Activated CD4-positive, CD25-positive, alpha-beta regulatory T cell (primary cell): ENCODE measurements at places on chromosomes 2 and 18.

- DNase-seq = no peak
Measured at GRCh38 chr2:214019229-214019972, 391.5 kb upstream of the VWC2L start.

DNA sequence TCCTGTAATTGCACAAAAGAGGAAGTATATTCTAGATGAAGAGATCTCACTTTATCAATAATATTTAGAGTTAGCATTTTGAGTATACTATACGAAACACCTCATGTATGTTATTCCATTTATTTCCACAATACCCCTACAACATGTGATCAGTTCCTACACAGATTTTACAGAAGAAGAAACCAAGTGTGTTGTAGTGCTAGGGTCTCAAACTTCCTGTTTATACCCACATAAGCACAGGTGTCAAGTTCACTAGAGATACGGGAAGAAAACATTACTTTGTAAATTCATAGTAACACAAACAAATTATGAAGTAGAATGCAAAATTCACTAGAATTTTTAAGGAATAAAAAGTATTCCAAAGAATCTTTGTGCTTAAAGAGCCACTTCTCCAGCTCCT, 46.4 kb downstream of the KCTD18 start:
- no peak for DNase-seq

DNA sequence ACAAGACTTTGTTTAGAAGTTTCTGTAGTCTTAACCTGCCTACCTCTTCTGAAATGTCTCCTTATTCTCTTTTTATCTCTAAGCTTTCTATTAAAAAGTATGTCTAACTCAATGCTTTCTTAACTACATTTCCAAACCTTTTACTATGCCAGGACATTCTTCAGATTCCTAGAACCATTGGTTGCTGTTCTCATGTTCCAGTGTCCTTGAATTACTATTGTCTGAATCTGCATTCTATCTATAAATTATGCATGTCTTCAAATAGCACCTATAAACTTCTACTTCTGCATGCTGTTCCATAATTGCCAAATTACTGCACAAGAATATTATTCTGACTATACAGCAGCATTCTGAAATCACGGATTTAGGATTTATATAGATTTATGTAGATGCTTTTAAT, 166.0 kb upstream of the VWC2L start:
- no peak for DNase-seq

DNA sequence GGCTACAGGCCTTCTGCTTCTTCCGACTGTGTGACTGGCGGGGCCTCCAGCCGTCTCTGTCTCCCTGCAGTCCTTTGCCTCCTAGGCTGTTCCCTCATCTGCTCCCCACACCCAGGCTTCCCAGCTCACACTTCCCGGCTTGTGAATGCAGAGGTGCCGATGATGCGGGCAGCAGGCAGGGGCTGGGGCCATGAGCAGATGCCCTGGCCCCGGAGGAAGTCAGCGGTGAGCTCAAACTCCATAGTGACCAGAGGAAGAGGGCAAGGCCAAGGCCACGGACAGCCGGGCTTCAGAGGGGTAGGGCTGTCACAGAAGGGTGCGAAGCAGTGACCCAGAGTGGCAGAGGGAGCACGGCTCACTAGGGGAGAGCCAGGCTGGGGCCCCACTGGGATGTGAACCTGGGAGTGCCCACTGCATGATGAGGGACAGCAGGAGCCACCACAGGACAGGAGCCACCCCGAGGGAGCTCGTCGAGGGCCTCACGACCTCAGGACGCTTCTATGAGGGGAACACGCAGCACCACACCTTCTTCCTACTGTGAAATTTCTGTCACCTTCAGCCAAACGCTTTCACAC, 515.9 kb downstream of the EIPR1 start:
- DNase-seq = no peak

DNA sequence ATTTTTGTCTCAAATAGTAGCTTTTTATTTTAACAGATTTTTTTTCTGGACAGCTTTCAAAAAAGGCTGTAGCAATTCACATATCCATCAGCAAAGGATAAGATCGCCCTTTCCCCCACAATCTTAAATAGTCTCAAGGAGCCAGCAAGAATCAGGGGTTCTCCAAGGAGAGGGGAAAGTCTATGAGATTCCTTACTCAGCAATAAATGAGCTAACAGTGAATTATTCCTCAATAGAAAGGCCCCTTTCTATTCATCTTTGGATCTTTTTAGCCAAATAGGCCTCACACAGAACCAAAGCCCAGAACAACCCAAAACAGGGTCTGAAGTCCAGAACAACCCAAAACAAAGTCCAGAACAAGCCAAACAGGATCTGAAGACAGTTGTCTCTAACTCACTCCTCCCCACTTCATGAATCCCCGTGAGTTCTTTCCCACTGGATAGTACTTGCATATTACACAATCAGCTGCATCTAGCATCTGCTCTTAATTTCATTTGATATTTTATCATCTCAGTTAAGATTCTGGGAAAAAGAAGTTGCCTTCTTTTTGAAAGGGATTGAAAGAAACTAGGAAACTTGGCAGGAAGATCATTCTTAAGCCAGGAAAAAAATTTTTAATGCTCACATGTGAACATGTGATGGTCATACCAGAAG, 3.4 kb upstream of the DHRS9 start:
- no peak for DNase-seq

GRCh38 chr2:127143841-127144782, 37.2 kb upstream of the BIN1 start:
- no peak for DNase-seq

DNA sequence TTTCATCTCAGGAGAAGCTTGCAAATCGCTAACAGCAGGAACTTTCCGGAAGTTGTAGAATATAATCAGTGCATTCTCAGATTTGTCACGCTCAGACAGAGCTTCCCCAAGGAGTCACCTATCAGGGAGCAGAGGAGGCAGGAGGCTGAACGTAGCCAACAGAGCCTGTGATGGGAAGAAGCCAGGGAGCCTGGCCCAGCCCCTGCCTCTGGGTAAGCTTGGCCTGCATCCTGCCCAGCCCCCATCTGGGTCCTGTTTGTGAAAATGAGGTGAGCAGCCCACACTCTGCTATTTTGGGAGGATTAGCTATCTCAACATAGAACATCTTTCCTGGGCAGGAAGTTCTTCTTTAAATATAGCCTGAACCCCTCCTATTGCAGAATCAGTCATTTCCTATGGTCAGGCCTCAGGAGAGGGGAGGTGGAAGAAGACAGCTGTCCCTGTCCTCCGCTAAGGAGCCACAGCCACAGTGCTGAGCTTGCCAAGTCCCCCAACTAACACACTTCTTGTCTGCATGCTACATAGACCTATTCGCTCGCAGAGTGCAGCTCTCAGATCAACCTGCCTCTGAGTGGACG, 19.2 kb upstream of the PKDCC start:
- no peak for DNase-seq

DNA sequence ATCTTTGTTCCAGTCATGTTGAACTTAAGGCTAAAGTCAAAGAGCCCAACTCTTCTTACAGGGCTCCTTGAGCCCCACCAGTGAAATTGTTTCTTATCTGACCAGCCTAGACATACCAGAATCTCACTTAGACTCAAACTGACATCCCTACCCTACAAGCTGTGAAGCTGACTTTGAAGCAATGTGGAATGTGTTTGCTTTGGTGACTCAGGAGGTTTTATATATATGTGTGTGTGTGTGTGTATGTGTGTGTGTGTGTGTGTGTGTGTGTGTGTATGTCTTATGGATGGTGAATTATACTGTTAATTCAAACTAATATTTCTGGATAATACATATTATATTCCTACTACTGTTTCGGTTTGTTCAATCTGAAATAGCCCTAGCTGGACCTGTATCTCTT, 67.3 kb downstream of the CAMKMT start:
- DNase-seq = no peak

DNA sequence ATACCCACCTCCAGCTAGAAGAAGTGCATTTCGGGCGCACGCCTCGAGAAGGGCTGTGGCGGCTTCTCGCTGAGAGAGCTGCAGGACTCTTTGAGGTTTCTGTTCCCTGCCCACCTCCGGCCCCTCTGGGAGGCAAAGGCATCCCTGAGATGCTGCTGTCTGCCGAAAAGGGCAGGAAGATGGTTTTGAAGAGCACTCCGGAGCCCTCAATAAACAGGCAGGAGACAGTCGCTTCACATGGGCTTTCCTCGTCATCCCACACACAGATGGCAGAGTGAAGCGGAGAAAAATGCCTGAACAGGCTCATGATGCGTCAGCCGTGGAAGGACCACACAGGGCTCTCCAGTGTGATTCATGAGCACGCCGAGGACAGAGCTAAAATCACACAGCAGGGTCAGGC, 25.4 kb upstream of the GLI2 start:
- no peak for DNase-seq

DNA sequence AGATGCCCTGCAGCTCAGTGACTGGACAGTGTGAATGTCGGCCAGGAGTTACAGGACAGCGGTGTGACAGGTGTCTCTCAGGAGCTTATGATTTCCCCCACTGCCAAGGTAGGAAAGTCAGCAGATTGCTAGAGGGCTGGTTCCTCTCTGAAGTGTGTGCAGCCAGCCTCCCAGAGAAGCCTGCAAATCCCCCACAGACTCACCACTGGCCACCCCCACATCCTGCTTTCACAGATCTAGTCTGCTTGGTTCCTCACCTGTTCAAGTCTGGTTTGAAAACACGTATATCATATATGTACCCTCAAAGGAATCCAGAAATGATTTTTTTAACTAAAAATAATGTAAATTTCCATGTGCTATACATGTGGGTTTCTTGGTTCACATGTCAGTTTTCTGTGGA, 121.1 kb downstream of the LAMA3 start:
- no peak for DNase-seq

DNA sequence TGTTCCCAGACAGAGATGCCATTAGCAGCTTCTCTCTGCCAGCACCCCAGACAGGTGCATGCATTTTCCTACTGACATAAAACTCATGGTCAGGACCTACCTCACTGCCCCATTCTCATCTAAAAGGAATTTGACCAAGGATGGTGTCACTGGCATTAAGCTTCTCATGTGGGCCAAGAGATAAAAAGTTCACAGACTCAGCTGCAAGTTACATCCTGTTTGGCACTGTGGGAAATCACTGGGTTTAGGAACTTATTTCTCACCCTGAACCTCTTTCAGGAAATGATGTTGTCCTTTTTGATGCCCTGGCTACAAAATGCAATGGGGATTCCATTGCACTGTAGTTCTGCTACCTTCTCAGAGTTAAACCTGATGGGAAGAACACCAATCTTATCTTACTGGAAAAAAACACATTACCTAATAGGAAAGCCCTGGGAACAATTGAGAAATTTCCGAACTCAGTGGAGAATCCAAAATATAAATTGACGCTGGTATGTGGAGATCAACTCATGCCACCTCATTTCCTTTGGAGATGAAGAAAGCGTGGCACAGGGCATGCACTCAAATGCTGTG, 252.1 kb upstream of the COPS8 start:
- no peak for DNase-seq

- no peak for DNase-seq
Measured at GRCh38 chr2:7333189-7333765, 416.1 kb downstream of the RNF144A start.

DNA sequence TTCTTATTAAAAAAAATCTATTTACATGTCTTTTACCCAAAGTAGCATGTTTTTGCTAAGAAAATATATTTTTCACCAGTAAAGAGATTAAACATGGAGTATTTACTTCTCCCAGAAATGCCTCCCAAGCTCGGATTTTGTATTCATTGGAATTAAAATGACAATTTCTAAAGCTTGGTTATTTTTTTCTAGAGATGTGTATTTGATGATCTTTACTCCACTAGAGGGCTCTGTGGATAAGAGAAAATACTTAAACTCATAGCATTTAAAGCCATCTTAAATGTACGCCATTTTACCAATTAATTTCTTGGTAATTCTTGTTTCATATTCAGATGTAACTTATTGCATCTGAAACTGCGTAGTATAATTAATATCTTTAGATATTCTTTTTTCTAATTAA, 461.4 kb downstream of the GALR1 start:
- no peak for DNase-seq

DNA sequence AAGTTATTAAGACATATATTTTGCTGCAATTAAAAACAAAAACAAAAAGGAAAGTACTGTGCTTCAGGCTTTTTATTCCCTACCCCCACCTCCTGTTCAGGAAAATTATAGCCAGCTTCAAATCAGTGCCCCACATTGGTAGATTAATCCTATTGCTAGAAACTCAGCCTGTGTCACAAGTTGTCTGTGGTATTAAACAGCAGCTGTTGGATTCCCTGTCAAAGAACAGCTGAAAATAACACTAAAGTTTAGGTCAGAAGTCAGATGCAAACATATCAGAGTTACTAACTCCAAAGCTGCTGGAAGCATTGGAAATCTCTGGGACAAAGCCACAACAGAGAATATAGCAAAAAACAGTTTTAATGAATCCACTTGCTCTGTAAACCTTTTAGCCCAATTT, 818 bp upstream of the CCDC141 start:
- DNase-seq = no peak
